Effector CD4-positive, alpha-beta T cell (primary cell): ENCODE measurements at places on chromosomes 12 and 14.

GRCh38 chr12:41606468-41607445 is 418.6 kb downstream of the PDZRN4 start:
- no peak for DNase-seq

GRCh38 chr12:117037289-117038022 is 61.8 kb downstream of the TESC start:
- DNase-seq, result no peak

DNA sequence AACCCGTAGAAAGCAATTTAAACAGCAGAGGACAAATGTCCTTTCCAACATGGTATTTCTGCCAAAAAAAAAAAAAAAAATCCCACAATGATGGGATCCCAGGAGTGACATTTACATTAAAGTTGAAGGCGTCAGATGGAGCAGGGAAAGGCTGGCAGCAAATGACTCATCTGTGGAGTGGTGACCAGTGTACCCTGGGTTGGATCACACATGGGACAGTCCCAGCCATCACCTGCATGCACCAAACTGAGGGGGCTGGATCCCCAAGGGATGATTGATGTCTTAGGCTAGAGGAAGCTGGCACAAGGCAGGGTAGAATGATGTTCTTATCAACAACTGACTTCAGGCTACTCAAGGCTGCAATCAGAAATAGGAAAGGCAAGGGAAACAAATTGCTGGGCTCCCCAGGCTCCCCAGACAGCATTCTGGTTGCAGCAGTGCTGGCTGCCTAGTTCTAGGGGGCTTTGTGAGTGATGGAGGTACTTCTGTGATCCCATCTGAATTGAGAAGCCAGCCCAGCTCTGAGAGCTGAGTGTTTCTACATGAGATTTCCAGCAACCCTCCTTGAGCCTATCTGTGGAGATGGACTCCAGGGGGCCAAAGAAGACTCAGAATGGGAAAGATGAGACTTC is 117.9 kb downstream of the DPF3 start:
- DNase-seq, result no peak

- no peak for DNase-seq
Measured at GRCh38 chr12:79452906-79453305, 237.9 kb downstream of the PAWR start.

- DNase-seq, result no peak
Measured at GRCh38 chr12:122788387-122788786, 14.0 kb downstream of the CCDC62 start.

GRCh38 chr12:31887109-31887811 is 72.0 kb upstream of the RESF1 start:
- no peak for DNase-seq

DNA sequence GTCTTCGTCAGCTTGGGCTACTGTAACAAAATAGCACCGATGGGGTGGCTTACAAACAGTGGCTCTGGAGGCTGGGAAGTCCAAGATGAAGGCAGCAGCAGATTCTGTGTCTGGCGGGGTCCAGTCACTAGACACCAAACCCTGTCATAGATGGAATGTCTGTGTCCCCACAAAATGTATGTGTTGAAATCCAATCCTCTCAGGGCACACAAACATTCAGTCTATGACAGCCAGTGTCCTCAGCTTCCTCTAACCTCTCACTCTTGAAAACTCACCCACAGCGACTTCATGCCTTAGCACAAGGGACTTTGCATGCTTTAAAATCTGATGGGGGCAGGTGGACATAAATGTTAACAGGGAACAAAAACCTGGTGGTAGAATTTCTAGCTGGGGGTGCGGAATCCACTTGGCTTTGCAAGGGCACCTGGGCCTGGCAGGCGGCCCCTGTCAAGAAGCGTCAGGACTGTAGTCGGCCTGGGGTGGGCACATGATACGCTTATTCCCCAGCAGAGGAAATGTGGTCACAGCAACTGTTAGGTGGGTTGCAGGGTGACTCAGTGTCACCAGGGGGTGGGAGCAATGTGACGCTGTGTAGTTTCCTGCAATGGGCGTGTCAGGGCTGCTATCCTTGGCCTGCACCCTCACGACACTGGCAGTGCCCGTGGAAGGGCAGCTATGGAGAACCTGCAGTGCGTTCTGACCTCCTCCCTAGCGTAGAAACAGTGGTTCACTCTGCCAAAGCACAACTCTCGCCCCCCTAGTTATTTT is 17.7 kb downstream of the RIN3 start:
- DNase-seq, result peak; percentile 25

DNA sequence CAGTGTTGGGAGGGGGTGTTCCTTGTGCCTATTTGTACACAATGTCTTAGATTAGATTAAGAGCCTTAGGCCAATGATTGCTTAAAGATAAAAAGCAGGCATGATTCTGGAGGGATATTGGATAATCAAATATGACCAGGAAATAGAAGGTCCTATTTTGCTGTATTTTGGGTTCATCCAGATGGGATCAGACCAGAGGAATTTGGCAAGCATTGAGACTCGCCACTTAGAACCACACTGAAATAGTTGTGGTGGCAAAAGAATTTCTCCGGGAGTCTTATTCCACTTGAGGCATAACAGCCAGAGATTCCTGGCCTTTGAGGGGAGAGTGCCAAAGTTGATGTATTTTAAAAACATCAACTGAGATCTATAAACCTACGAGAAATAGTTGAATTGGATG is 327.2 kb downstream of the RAD51B start:
- DNase-seq, result no peak

GRCh38 chr12:98838231-98838647 is 193.1 kb downstream of the APAF1 start:
- DNase-seq, result no peak

- DNase-seq, result no peak
Measured at GRCh38 chr12:70290116-70290515, 46.9 kb downstream of the CNOT2 start.

DNA sequence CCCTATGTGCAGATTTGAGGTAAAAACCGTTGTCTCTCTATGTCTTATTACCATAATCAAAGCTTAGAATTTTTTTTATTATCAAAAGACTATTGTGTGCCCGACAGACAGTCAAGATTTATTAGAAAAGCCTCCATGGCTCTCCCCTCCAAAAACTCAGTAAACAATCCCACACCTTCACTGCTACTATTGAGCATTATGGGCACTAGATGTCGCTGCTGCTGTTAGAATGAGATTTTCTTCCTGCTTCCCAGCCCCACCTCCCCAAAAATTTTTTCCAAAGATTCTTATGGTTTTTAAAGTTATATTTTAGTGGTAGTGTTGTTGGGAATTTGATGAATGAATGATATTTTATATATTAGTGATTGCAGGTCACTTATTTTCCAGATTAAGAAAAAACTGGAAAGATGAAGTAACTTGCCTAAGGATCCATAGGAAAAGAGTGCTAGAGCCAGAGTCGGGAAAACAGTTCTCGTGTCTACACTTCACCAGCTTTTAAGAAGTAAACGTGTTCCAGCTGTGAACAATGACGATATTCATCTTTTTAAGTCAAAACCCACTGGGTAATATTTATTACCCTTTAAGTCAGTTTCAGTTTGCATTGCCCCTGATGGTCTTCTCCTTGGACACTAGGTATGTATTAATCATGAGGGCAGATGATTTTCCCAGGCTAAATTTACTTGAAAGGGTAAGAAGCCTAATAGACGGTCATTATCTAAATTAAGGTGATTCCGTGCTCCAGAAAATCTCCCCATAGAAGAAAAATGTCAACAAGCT is 12.2 kb upstream of the FOXG1 start:
- no peak for DNase-seq

- DNase-seq, result no peak
Measured at GRCh38 chr12:100859063-100859627, 64.6 kb downstream of the ANO4 start.

DNA sequence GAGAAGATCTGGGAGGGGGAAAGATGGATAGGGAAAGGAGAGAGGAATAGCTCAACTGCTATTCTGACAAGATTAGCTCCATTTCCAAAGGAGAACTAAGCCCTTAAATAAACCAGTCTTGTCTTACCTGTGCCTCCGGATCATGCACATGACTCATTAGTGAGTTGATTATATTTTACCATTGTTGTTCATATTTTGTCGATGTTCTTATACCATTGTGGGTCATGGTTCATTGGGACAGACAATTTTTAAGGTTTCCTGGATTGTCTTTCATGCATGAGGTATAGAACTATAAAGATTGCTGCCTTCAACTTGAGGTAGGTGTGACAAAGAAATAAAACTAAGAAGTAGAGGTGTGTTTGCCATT is 243.0 kb upstream of the ATP2B1 start:
- DNase-seq, result no peak

DNA sequence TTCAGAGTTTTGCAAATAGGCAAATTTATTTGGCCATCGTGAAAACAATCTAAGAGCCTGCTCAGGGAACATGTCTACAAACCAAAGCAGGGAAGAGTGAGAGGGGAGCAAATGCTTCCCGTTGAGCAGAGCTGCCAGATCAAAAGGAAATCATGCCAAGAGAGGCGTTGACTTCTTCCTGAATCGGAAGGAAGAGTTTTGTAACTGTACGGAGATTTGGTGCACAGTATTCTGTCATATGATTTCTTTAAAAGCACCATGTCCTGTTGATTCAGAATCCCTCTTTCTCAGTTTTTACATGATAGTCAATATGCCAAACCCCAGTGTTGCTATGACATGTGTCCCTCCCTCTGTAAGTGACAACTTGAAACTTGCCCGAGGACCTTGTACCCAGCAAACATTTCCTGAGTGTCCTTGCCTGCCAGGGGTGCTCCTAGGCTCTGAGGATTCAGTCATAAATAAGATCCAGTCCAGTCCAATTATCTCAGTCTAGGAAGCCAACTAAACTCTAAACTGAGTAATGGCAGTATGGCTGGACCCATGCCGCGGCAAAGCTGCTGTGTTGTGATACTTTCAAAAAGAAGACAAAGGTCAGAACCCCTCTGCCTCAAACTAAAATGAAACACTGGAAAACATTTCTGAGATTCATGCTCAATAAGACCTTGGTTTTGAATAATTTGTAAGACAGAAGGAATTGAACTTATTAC is 300.1 kb upstream of the FKBP4 start:
- no peak for DNase-seq

DNA sequence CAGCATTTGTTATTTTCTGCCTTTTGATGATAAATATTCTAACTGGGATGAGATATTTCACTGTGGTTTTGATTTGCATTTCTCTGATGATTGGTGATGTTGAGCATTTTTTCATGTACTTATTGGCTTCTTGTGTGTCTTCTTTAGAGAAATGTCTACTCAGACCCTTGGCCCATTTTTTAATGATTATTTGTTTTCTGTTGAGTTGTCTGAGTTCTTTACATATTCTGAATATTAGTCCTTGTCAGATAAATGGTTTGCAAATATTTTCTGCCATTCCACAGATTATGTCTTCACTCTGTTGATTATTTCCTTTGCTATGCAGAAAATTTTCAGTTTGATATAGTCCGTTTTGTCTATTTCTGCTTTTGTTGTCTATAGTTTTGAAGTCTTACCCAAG is 317.0 kb downstream of the CEP128 start:
- DNase-seq, result no peak

GRCh38 chr12:11743423-11744409 is 94.2 kb downstream of the ETV6 start:
- DNase-seq, result no peak

DNA sequence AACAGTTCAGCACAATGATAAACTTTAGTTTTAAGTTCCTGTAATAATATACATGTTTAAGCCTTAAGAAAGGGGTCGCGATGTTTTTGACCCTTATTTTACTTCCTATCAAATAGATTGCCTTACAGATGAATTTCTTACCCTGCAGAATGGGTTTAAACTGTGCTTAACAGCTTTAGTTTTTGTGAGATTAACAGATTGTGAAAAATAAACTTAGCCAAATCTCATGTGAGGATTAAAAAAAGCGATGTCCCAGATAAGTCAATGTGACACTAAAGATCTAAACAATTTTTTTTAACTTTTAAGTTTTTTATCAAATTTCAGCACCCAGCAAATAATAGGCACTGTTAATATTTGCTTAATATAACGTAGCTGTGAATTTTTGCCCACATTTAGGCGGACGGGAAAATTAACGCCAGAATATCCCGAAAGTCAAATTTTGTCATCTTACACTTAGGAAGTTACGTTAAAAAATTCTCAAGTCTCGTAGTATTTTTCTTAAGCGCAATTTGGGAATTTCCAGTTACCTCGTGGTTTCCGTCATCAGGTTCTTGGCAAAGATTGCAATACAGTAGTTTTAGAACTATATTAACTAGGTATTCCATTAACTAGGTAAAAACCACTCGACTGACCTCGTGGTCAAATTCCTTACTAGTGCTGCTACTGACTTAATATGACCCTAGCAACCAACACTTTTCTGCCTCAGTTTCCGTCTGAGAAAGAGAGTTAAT is 1.2 kb downstream of the HNRNPC start:
- no peak for DNase-seq

DNA sequence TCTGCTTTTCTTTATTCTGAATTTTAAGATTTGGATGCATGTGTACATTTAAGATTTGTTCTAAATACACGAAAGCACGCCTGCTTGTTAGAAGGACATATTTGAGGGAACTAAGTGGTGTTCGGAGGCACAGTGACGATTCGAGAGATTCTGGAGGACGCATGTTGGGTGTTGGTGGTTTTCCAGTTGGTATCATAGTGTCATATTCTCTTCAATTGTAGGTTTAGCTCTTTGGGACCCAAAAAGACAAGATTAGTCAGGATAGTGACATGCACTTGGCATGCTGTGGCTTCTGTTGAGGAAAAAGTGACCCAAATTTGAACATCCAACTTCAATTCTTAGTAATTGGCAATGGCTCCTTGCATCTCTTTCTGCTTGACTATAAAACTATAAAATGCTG is 30.1 kb downstream of the PRKCH start:
- no peak for DNase-seq

DNA sequence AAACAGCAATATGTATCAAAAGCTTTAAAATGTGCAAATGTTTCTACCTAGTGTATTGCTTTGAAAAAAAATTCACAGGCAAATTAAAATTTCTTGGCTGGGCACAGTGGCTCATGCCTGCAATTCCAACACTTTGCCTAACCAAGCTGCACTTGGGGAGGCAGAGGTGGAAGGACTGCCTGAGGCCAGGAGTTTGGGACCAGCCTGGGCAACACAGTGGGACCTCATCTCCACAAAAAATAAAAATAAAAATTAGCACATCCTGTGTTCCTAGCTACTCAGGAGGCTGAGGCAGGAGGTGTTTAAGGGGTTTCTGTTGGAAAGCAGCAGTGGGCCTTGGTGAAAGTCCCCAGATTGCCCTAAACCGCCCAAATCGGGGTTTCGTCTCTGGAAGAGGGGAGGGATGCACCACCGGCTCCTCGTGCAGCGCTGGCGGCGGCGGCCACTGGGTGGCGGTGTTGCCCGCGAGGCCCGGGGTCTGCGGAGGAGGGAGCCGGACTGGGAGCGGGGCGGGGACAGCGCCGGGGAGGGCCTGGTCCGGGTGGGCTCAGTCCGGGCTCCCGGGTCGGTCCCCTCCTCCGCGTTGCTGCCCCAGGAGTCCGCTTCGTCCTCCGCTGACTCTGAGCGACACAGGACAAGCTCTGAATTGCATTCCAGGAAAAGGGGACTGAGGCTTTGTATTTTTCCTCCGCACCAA is 265.6 kb downstream of the AACS start:
- DNase-seq, result peak; percentile 6

GRCh38 chr12:95365912-95366311 is 108.0 kb upstream of the METAP2 start:
- DNase-seq, result no peak

- no peak for DNase-seq
Measured at GRCh38 chr14:34043627-34044372, 92.9 kb upstream of the EGLN3 start.
